Neural crest cell (in vitro differentiated cells): ENCODE measurements at places on chromosomes 6 and 20. TPM values are rescaled to one million over a fixed set of nuclear protein-coding genes. Genes with fewer than 3 reads are reported as not detected.

GRCh38 chr20:19767070-19767469 is 9.0 kb downstream of the RIN2 start:
- no peaks in the 10 kb centered on the region for H3K27me3 ChIP-seq
- H3K27ac ChIP-seq, result peak overlapping the region; percentile 43
- no peak for DNase-seq
- peaks cover 27% of the 10 kb centered on the region for H3K4me1 ChIP-seq

GRCh38 chr6:145025488-145025887 is 709.8 kb downstream of the EPM2A start:
- H3K36me3 ChIP-seq, result no peaks in the 10 kb centered on the region
- peaks cover 23% of the 10 kb centered on the region for H3K4me1 ChIP-seq
- H3K27ac ChIP-seq, result no peak overlapping the region
- no peak for DNase-seq
- no peaks in the 10 kb centered on the region for H3K27me3 ChIP-seq

DNA sequence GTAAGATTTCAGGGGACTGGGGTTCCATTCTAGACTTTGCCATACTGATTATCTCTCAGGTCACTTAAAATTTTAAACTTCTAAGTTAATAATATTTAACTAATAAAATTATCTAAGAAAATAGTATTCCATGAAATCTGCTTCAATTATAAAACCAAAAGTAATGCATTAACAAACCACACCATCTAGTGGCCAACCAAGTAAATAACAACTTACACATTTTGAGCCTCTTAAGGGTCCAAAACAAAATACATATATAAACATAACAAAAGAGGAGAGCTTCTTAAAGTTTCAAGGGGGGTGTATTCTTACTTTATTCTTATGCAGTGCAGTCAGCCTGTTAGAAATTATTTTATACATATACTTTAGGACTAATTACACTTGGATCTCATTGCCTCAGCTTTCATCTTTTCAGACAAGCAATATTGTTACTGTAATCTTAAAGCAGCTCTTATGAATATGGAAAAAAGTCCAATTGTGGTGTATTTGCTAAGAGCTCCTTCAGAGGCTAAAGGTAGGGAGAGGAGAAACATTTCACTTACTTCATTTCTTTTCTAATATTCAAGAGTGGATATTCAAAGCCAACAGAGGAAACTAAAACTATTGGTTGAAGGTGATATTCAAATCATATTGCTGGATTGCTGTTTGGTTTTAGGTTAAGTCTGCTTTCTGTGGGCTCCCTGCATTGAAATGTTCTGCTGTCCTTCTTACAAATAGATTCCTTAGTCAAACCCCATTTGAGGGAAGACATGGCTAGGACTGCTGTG is 199.7 kb upstream of the SIM1 start:
- no peaks in the 10 kb centered on the region for H3K4me1 ChIP-seq
- H3K4me3 ChIP-seq, result no peak overlapping the region
- H3K27me3 ChIP-seq, result no peaks in the 10 kb centered on the region
- H3K27ac ChIP-seq, result no peak overlapping the region

KIF25 gene
- 0.72 and 1.0 TPM in 2 replicates for total RNA-seq

DNA sequence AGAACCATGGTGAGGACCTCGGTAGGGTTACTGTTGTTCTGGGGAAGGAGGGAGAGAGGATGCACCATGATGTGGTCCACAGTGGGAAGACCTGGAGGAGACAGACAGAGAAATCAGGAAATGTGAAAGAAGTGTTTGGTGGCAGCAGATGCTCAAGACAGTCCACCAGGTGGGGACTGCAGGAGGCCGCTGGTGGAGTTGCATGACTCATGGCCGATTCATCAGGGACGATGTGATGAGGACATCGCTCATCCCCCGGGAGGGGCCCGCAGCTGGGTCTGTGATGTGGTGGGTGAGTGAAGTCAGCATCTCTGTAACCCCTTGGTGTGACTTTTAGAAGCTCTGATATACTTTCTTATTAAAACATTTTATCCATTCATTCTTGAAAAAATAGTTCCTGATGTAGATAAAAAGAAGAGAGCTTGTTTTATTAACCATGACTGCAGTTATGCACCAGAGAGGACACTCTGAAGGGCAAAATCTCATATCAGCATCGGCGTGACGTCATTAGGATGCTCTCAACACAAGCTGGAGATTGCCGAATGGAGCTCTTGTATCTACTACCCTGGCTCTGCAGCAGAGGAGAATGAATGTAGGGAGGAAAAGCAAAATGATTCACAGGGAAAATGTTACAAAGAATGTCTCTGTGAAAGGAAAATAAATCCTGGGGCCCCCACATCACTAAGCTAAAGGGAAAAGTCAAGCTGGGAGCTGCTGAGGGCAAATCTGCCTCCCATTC is 71.2 kb downstream of the RAMACL start:
- H3K27ac ChIP-seq, result no peak overlapping the region
- peaks cover 24% of the 10 kb centered on the region for H3K36me3 ChIP-seq

DNA sequence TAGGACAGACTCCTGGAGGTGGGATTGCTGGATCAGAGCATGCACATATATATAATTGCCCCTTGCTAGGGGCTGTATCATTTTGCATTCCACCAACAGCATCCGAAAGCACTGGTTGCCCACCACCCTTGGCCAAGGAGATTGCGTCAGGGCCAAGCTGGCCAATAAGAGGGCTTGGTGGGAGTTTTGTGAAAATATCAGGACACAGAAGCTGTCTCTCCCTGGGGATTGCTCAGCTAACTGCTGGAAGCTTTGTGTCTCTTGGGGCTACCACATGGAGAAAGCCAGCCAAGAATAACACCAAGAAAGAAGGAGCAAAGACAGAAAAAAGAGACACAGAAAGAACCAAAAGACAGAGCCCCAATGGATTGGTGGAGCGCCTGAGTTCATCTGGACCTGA is 90.6 kb upstream of the RALGAPA2 start:
- DNase-seq, result no peak
- peak overlapping the region; percentile 31 for H3K27ac ChIP-seq
- H3K4me1 ChIP-seq, result peaks cover 2% of the 10 kb centered on the region

DNA sequence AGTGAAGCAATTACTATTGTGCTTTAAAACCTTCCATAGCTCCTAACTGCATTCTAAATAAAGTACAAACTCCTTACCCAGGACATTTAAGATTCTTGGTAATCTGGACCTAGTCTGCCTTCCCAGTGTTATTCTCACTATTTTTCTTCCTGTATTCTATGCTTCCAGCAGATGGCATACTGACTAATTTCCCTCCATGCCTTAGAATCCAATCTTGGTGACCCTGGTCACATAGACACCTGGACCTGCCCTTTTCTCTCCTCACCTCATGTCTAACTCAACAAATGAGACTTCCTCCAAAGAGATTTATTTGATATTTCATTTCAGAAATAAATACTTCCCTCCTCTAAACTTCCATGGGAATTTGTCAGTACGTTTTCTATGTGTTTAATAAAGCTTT is 25.8 kb downstream of the ROS1 start:
- H3K27me3 ChIP-seq, result no peaks in the 10 kb centered on the region
- no peak overlapping the region for H3K27ac ChIP-seq
- H3K36me3 ChIP-seq, result no peaks in the 10 kb centered on the region

DNA sequence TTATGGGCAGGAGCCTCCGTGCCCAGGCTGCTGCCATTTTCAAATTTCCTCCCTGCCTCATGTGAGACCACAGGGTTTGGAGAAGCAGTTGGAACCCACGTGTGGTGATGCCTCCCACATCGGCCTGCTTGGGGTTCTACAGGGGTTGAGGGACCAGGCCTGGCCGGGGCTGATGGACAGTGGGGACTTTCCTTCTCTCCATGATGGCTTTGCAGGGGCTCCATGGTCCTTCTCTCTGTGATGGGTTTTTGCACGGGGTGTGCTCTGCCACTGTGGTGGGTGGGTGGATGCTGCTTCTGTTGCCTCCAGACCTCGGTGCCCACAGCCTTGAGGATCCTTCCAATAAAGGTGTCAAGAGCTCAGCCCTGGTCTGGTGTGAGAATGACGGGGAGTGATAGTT is 54.4 kb downstream of the ADNP start:
- H3K27ac ChIP-seq, result no peak overlapping the region
- H3K27me3 ChIP-seq, result peaks cover 6% of the 10 kb centered on the region
- peaks cover 7% of the 10 kb centered on the region for H3K36me3 ChIP-seq
- H3K4me3 ChIP-seq, result no peak overlapping the region
- H3K4me1 ChIP-seq, result peaks cover 21% of the 10 kb centered on the region

ANGPT4 gene
- total RNA-seq, result 0.07 TPM in 1 of 2 replicates, not detected in the other

SLC25A27 gene
- 5.8 and 8.4 TPM in 2 replicates for total RNA-seq

C6orf132 gene
- 0.14 and 0.26 TPM in 2 replicates for total RNA-seq

DNA sequence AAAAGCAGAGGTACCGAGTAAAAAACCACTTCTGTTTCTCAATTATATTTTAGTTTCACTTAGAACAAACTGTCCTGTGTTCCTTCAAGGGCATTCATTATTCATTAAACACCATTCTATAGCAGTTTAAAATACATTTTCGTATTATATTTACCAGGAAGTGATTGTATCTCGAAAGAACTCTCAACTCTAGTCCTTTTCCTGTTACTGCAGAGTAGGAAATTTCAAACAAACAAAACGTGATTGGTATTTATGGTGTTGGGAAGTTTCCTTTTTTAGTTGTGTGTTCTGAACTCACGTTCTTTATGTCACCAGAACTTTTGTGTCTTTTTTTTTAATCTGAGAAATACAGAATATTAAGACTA is 139.5 kb upstream of the BTBD3 start:
- no peak for DNase-seq
- H3K4me3 ChIP-seq, result no peak overlapping the region
- no peaks in the 10 kb centered on the region for H3K27me3 ChIP-seq
- peaks cover 22% of the 10 kb centered on the region for H3K4me1 ChIP-seq

DNA sequence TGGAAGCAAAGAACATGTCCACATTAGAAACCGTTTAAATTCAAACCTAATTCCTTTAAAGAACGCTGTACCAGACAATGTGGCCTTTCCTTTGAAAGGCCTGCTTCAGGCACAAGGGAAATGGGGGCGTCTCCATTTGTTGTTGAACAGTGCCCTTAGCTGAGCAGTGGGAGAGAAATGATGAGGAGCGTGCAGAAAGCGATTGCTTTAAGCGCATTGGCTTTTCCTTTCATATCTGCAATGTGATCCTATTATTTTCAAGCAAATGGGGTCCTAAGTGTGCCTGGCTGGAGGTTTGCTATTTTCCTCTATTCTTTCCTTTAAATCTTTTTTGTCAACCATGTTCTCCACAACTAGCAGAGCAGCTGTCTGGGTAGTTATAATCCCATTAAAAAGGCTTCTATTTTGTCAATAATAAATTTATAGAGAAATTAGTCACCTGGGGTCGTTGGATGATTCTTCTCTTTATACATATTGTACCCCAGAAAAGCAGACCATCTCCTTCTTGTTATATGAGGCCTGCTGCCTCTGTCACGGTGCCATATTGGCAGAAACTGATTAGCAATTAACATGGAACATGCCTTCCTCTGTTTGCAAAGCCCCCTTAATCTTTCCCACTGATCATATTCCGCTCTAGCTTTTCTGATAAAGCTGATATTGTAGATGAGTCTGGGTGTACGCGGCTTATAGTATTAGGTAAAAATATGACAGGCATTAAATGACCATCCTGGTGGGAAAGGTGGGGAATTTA is 151.1 kb upstream of the JAG1 start:
- no peak for DNase-seq
- peak overlapping the region; percentile 43 for H3K27ac ChIP-seq
- H3K4me3 ChIP-seq, result no peak overlapping the region

- no peaks in the 10 kb centered on the region for H3K36me3 ChIP-seq
- no peak for DNase-seq
- no peak overlapping the region for H3K4me3 ChIP-seq
- H3K27me3 ChIP-seq, result peaks cover 12% of the 10 kb centered on the region
- no peaks in the 10 kb centered on the region for H3K4me1 ChIP-seq
These were observed 2.8 kb upstream of the CST4 start for GRCh38 chr20:23691675-23692074.

GRCh38 chr6:168170841-168171601 is 92.0 kb upstream of the FRMD1 start:
- DNase-seq, result no peak
- no peak overlapping the region for H3K27ac ChIP-seq

TGM2 gene
- total RNA-seq, result 1.2 and 1.4 TPM in 2 replicates

ETV7 gene
- not detected in 2 replicates for total RNA-seq

LY6G6F gene
- not detected in 2 replicates for total RNA-seq

- H3K4me3 ChIP-seq, result peak overlapping the region; percentile 72
- H3K27me3 ChIP-seq, result peaks cover 2% of the 10 kb centered on the region
- H3K4me1 ChIP-seq, result peaks cover 56% of the 10 kb centered on the region
- no peaks in the 10 kb centered on the region for H3K36me3 ChIP-seq
These were observed 4.2 kb downstream of the ENTPD6 start for GRCh38 chr20:25199473-25200260.

STMND1 gene
- total RNA-seq, result not detected in 2 replicates

HLA-C gene
- total RNA-seq, result 70.4 and 72.4 TPM in 2 replicates

- H3K4me1 ChIP-seq, result no peaks in the 10 kb centered on the region
- no peaks in the 10 kb centered on the region for H3K27me3 ChIP-seq
- DNase-seq, result no peak
These were observed 235.8 kb downstream of the EPHA7 start for GRCh38 chr6:93183531-93183972.

- DNase-seq, result no peak
- no peak overlapping the region for H3K27ac ChIP-seq
- peaks cover 23% of the 10 kb centered on the region for H3K36me3 ChIP-seq
- no peaks in the 10 kb centered on the region for H3K27me3 ChIP-seq
- peaks cover 4% of the 10 kb centered on the region for H3K4me1 ChIP-seq
These were observed 20.1 kb downstream of the SRC start for GRCh38 chr20:37365760-37366638.

- H3K36me3 ChIP-seq, result no peaks in the 10 kb centered on the region
- H3K4me3 ChIP-seq, result no peak overlapping the region
- no peak for DNase-seq
- H3K27me3 ChIP-seq, result no peaks in the 10 kb centered on the region
- H3K4me1 ChIP-seq, result peaks cover 13% of the 10 kb centered on the region
- H3K27ac ChIP-seq, result no peak overlapping the region
These were observed 46.9 kb downstream of the RIPOR2 start for GRCh38 chr6:24888715-24889370.

TCP11 gene
- total RNA-seq, result not detected in 2 replicates

GRCh38 chr6:14393910-14394309 is 276.3 kb downstream of the CD83 start:
- H3K4me1 ChIP-seq, result peaks cover 3% of the 10 kb centered on the region
- no peak overlapping the region for H3K27ac ChIP-seq
- H3K27me3 ChIP-seq, result peaks cover 3% of the 10 kb centered on the region

GRCh38 chr6:37818536-37819176 is 871 bp upstream of the ZFAND3 start:
- peaks cover 7% of the 10 kb centered on the region for H3K27me3 ChIP-seq
- H3K36me3 ChIP-seq, result no peaks in the 10 kb centered on the region
- peaks cover 50% of the 10 kb centered on the region for H3K4me1 ChIP-seq
- peak overlapping the region; percentile 99 for H3K4me3 ChIP-seq

DNA sequence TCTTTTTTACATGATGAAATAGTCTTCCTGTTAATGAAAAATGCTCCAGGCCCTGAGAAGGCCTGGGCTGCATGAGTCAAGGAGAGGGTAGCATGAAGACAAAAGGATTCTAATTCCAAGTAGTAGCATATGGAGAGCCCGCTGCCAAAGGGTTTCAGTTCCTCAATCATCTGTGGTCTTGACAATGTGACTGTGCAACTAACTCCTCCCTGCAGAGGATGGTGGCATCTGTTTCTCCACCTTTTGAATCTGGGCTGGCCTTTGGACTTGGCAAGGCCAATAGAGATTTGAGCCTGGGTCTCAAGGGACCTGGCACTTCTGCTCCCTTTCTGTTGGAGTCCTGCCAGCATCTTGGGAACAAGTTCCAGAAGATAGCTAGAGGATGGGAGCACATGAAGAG is 35.1 kb upstream of the ANKEF1 start:
- DNase-seq, result no peak
- H3K4me3 ChIP-seq, result no peak overlapping the region
- no peaks in the 10 kb centered on the region for H3K36me3 ChIP-seq

ENPP1 gene
- total RNA-seq, result 4.0 and 4.9 TPM in 2 replicates

SEL1L2 gene
- total RNA-seq, result not detected in 2 replicates

FAM209B gene
- 0.55 TPM in 1 of 2 replicates, not detected in the other for total RNA-seq
